ENCODE measurements at places on chromosomes 6 and 20.

DNA sequence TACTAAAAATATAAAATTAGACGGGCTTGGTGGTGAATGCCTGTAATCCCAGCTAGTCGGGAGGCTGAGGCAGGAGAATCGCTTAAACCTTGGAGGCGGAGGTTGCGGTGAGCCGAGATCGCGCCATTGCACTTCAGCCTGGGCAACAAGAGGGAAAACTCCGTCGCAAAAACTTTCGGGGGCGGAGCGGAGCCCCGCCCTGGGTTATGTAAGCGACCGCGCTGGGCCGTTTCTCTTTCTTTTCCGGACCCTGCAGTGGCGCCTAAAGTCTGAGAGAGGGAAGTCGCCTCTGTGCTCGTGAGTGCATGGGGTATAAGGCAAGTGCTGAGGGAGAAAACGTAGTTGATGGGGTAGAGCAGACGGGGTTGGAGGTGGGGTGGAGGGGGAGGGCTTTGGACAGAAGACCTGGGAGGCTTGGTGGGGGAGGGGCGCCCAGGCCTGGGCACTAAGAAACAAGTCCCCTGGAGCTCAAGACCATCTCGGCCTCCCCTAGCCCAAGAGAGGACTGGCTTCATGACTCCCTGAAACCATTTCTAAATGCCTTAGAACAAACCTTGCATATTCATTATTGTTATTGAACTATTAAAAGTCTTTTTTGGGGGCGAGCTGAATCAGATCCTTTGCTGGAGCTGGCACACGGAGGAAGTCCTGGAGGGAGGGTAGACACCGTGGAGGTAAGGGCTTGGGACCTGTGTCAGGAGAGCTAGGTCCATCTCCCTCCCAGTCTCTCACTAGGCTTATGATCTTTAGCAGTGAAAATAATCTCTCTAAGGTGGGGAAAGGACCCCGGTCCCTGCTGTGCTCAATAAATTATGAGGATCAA, 2.7 kb upstream of the MICA start:
- no peak for DNase-seq

DNA sequence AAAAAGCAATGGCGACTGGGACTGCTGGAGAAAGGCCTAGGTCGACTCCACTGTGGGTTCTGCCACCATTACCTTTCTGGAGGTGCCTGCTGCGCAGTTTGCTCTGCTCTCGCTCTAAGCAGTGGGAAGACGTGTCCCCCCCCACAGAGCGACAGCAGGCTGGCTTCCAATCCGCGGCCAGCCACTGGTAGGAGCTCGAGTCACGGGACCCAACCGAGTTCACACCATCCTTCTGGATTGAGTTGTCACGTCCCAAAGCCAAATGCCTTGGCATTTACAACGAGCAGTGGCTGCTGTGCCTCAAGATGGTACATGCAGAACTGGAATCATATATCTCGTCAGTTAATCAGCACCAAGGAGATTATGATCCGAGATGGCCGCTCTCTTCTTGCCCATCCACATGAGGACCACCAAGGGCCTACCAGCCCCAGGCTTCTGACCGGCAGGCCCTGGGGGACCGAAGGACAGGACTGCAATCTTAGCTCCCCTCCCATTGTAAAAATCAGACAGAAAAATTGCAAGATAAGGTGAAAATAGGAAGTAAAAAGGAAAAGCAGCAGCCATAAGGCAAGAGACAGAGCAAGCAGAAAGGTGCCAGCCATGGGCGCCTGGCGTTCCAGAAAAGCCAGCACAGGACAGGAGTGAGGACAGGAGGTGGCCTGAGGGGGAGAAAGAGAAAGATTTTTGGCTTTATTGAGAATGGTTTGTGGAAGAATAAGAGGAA, 74.4 kb downstream of the TRAM2 start:
- no peak for DNase-seq

GRCh38 chr6:15570171-15570570, 92.7 kb downstream of the DTNBP1 start:
- DNase-seq, result no peak

GRCh38 chr6:3288711-3289663, 30.2 kb downstream of the PSMG4 start:
- DNase-seq, result no peak

GRCh38 chr20:60262967-60263603, 304.9 kb downstream of the CDH26 start:
- no peak for DNase-seq

DNA sequence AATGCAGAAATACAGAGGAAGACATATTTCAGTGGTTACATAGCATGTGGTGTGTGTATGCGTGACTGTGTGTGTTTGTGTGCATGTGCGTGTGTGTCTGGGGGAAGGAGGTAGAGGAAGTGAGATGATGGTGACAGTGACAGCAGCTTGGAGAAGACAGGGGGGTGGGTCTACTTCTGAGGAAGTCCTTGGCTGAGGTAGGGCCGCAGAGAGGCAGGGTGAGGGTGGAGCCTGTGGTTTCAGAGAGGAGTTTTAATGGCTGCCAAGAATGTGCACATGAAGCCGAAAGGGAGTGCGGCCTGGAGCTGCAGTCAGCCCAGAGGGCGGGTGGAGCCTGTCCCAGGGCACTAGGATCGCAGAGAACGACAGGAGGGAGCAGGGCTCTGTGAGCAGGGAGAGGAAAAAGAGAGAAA, 22.7 kb upstream of the RNF24 start:
- DNase-seq, result no peak

DNA sequence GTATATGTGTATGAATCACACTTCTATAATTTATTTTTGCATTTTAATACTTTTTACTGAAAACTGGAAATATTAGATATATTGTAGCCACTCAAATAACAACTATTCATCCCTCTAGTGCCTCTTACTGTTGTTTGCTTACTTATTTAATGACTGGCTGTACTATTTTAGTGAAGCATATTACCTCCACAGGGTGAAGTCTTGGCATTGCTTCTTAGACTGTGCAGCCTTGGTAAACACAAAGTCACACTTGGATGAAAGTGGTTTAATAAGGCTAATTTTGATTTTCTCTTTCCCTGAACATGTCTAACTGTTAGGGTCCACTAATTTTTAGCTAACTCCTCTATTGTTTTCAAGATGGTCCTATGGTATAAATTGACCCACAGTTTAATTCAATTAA, 1043.2 kb upstream of the ADGRB3 start:
- DNase-seq, result no peak

DNA sequence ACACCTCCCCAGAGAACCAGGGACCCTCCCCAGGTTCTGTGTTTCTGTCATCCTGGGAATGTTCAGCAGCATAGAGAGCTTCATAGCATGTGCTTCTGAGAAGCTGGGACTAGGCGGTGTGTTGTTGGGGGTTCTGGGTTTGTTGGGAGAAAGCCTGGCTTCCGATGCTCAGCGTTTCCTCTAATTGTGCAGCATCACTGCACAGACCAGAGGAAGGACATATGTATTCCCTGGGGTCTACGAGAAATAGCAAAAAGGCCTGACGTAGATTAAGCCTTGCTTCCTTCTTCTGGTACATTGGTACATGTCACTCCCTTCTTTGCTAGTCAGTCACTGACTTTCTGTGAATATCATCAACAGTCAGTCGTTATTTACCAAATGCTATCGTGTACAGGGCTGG, 96.9 kb upstream of the SGK1 start:
- DNase-seq, result no peak

DNA sequence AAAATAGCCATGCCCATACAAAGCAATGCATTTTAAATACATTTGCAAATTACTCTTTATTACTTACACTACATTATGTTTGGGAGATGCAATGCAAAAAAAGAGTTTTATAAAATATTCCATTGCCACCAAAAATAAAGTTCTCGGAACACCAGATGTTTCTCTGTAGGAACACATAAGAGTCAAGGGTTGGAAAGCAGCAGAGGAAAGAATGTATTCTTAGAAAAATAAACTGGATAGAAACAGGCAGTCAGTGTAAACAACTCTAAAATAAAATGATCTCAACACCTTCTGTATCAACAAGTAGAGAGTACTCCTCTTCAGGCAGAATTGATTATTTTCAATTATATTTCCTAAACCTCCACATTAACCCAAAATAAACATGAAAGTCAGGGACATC, 28.1 kb downstream of the KIF13A start:
- no peak for DNase-seq

- no peak for DNase-seq
Observed at GRCh38 chr20:2228926-2229325, 66.9 kb upstream of the TGM3 start.

DNA sequence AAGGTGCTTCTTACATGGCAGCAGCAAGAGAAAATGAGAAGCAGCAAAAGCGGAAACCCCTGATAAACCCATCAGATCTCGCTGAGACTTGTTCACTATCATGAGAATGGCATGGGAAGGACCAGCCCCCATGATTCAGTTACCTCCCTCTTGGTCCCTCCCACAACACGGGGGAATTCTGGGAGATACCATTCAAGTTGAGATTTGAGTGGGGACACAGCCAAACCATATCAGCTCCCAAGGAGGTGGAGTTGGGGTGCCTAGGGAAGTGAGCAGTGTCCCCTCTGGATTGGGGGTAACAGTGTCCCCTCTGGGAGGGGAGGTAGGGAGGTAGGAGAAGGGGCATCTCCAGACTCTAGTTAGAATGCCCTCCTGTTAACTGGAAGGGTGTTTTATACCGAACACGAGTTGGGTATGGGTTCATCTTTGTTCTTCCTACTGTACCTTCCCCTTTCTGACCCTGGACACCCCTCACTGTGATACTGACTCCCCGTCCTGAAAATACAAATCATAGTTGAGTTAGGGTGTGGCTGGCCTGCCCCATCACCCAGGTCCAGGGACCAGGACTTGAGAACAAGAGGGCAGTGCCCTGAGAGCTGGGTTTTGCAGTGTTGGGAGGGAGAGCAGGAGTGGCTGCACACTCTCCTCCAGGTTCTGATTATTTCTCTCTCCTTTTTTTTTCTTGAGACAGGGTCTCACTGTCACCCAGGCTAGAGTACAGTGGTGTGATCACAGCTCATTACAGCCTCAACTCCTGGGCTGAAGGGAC, 62.0 kb downstream of the EFCAB8 start:
- no peak for DNase-seq

DNA sequence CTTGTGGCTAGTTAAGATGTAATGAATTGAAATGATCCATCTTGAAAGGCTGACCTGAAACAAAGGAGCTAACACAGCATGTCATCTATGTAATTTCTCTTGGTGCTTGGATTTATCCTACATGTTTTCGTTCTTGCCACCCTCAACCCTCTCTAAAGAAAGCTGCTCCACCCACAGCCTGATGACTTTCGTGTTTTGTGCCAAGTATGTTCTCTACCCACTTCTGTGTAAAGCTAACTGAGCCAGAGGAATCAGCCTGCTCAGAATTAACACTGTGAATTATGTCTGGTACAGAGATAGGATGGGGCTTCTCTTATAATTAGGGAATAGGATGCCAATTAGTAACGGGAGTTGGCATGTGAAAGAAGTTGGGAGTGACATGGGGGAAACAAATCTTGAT, 67.9 kb upstream of the MLIP start:
- DNase-seq, result no peak

GRCh38 chr6:44116641-44117382, 10.4 kb downstream of the MRPL14 start:
- DNase-seq, result no peak

- DNase-seq, result peak; percentile 60
Observed at GRCh38 chr20:25100914-25101313, 19.0 kb upstream of the VSX1 start.

DNA sequence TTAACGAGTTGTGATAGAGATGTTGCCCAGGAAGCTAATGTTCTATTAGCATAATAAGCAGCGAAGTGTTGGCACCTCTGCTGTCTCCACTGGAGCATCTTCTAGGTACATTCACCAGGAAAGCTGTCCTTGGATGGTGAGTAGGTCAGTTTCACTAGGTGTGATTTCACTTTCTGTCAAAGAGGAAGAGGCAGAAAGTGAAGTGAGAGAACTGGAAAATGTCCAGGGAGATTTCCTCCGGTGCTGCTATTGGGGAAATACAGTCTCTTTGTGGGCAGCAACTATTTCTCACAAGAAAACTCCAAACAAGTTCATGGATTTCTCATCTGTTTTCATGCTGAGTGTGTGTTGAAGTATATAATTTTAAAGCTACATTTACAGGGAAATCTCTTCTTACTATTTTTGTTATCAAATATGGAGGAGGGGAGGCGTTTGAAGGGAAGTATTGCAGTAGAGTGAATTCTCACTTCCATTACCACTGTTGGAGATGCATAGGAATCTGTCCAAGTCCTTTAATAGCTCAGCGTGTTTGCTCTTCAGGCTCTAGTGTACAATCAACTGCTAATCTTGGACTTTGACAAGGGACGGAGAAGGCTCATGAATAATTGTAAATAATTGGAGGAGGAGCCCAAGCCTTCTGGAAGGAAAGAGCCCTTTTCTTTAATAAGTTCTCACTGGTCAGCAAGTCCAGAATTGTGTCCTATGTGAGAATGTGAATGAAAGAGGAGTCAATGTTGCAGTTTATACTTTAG, 16.1 kb upstream of the TSBP1 start:
- no peak for DNase-seq

DNA sequence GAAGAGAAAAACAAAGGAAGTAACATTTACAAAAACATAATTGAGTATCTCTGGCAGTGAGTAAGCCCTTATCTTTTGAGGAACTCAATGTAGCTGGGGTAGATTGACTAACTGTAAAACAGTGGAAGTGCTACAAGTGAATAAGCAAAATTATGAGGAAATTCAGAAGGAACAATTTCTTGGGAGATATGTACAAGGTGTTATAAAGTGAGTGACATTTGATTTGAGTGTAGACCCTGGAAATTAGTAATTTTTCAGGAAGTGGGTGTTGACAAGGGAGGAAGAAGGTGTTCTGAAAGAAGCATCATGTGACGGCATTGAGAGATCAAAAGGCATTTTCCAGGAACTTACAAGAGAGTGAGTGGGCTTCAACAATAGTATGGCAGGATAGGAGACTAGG, 22.2 kb downstream of the XRN2 start:
- DNase-seq, result no peak

DNA sequence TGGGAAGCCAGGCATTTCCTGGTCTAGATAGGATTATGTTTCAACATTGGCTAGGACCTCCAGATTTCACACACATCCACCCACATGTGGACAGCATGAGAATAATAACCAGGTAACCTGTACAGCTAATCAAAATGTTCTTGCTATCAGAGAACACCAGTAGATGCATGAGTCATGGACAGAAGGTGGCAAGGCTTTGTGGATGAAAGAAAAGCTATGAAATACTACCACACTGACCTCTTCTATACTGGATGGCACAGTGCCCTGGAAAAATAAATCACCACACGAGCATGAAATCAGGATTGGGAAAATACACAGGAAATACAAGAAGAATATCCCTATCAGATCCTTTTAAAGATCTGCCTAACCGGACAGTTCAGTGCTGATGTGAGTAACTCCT, 113.0 kb downstream of the GMDS start:
- no peak for DNase-seq

DNA sequence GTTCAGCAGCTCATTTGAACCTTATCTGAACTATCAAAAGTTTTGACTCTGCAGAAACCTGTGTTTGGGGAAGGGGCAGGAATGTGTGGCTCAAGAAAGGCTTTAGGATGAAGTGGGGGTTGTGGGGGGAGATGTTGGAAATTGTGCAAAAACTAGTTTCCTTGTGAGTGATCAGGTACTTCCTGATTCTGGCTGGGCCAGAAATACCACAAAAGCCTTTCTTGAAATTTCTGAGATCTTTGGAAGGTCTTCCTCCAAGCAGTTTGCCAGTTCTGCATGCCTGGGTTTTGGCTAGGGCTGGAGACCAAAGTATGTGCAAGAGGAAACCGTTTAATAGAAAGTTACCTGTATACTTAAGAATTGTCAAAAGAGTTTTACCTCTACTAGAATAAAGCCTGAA, 116.6 kb downstream of the BMP2 start:
- no peak for DNase-seq

Measured in cerebellar nuclear complex (tissue), 1 donor.